ENCODE measurements at places on chromosomes 6 and 20.

DNA sequence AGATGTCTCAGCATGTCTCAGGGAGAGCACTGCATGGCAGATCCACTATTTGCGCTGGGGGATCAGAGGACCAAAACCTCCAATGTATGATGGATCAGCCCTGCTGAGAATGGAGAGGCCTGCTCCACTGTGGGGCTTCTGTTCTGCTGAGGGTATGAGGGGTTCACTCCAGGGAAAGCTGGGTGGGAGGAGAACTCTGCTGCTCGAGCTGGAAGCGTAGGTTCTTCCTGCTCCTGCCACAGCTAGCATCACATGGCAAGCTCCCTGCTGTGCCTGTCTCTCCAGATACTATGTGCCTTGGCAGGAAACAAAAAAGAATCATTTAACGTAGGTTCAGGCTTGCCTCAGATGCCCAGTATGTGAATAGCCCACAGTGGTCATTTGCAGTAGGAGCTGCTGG lies 105.8 kb downstream of the EPM2A start:
- no peak for DNase-seq

GRCh38 chr6:111057074-111057752 lies 30.1 kb upstream of the SLC16A10 start:
- DNase-seq: no peak

- no peak for DNase-seq
Observed at GRCh38 chr20:17676942-17677341, 5.1 kb downstream of the RRBP1 start.

GRCh38 chr20:13098720-13099355 lies 90.1 kb downstream of the SPTLC3 start:
- DNase-seq: no peak

DNA sequence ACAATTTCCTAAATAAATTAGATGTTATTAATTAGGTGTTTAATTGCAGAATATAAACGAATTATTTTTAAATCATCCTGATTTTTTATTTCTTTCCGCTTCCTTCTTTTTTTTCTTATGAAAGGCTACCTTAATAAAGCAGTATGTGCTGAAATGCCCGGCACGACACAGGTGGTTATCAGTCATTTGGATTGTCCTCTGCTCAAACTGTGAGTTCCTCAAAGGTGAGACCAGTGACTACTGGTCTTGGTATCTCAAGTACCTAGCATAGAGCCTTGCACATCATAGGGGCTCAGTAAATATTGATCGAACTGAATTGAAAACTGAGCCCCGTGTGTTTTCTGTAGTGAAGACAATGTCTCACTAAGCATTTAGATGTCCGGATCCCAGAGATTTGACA lies 9.6 kb upstream of the EZR start:
- DNase-seq: no peak

Data from stimulated activated CD4-positive, alpha-beta T cell treated with anti-CD3 and anti-CD28 coated beads, TNF-alpha, amount 100 ng/mL, for 48 hours (primary cell).